ENCODE measurements at places on chromosomes 11 and 22. TPM values are rescaled to one million over a fixed set of nuclear protein-coding genes. Genes with fewer than 3 reads are reported as not detected.

SNX32 gene
- not detected for total RNA-seq

PNPLA2 gene
- total RNA-seq, result 7.0 TPM

GRCh38 chr11:285894-286220, 3.1 kb upstream of the PGGHG start:
- peaks cover 44% of the 10 kb centered on the region for H3K27me3 ChIP-seq
- no peak for DNase-seq
- H3K27ac ChIP-seq, result no peak overlapping the region
- H3K4me1 ChIP-seq, result peaks cover 4% of the 10 kb centered on the region

- no peak overlapping the region for H3K27ac ChIP-seq
- H3K36me3 ChIP-seq, result no peaks in the 10 kb centered on the region
- H3K4me3 ChIP-seq, result no peak overlapping the region
- DNase-seq, result no peak
- peaks cover 8% of the 10 kb centered on the region for H3K27me3 ChIP-seq
Measured at GRCh38 chr11:17496406-17496805, 19.8 kb upstream of the ABCC8 start.

GRCh38 chr22:28348613-28349609, 330.7 kb downstream of the TTC28 start:
- H3K27me3 ChIP-seq, result no peaks in the 10 kb centered on the region
- no peaks in the 10 kb centered on the region for H3K36me3 ChIP-seq
- H3K27ac ChIP-seq, result no peak overlapping the region
- peaks cover 2% of the 10 kb centered on the region for H3K4me1 ChIP-seq

DNA sequence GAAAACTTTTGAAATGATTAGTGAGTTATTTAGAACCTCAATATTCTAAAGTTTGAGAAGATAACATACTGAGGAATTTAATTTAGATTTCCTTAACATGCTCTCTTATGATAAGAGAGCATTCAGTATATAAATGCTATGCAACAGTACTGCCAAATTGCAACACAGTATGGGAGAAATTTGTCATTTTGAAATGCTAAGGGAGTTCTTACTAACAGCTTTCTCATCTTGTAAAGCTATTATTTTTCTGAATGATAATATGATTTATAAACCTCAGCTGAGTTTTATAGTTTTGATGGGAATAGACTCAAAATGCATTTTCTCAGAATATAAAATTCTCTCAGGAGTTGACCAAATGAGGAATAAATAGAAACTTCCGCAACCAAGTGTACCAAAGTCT, 108.4 kb downstream of the SPON1 start:
- H3K27me3 ChIP-seq, result no peaks in the 10 kb centered on the region
- DNase-seq, result no peak
- H3K4me1 ChIP-seq, result no peaks in the 10 kb centered on the region
- no peaks in the 10 kb centered on the region for H3K36me3 ChIP-seq
- no peak overlapping the region for H3K27ac ChIP-seq

Data from IMR-90 (cell line).